ENCODE measurements at places on chromosomes 2 and 18. TPM values are rescaled to one million over a fixed set of nuclear protein-coding genes. Genes with fewer than 3 reads are reported as not detected.
A peak's percentile ranks its signal among the peaks of the same experiment; 100 is the strongest.

DNA sequence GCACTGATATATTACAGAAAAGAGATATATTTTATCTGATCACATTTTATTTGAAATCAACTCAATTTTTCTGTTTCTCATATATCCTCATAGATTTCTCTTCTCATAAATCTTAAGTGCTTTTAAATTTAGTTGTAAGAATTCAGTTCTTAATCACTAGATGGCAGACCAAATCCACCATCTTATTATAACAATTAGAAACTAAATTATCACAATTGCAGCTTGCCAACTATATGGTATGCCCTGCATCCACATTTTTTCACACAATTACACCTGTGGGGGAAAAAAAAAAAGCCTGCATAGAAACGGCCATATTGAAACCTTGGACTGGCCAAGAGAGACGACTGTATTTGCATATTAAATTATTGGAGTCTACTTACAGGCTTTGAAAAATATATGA is 64.4 kb downstream of the COL5A2 start:
- no peak for DNase-seq

TSN gene
- 159 TPM for total RNA-seq

DNA sequence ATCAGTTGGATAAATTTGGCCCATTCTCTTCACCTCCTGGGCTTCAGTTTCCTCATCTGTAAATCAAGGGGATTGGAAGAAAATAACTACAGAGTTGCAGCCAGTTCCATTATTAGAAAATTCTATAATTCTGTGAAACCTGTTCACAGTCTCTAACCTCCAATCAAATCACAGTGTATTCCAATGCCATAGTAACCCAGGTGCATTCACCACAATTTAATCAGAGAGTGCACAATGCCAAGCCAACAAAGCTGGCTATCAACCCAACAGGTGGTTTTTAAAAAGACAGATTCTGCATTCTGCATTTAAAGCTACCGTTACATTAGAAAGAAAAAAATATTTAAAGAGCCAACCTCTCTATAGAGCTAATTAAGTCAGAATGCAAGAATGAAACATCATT is 308.6 kb downstream of the RNF144A start:
- DNase-seq = no peak

SERPINB4 gene
- total RNA-seq = not detected

- DNase-seq = peak; percentile 66
Observed at GRCh38 chr2:217901835-217902378, 100.9 kb downstream of the TNS1 start.

- no peak for DNase-seq
Observed at GRCh38 chr2:109629867-109630266, 15.7 kb downstream of the SOWAHC start.

DNA sequence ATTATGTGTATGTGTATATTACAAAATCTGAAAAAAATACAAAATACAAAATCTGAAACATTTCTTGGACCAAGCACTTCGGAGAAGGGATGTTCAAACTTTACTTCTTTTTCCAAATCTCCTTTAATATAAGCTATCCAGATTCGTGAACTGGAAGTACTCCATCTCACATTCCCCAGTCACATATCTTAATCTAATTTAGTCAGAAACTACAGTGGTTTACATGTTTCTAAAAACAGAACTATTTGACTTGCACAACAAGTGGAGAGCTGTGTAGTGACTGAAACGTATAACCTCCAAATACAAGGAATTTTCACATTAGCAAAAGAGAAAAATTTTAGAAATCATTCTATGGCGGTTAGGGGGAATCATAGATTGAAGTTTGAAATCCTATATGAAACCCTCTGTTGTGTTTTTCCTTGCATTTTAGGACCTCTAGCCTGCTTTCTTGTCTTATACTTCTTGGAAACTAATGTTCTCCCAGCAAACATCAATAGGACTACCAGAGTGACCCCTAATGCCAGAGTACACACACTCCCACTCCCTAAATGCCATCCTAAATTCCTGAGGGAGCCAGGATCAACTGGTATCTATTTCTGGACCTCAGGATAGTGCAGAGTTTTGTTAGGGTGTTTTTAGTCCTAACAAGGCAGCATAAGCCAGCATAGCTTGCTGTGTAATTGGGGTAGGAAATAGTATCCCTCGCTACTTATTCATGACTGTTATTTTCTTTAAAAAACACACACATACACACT is 30.2 kb upstream of the ROCK1 start:
- no peak for DNase-seq

IL37 gene
- total RNA-seq = not detected

DNA sequence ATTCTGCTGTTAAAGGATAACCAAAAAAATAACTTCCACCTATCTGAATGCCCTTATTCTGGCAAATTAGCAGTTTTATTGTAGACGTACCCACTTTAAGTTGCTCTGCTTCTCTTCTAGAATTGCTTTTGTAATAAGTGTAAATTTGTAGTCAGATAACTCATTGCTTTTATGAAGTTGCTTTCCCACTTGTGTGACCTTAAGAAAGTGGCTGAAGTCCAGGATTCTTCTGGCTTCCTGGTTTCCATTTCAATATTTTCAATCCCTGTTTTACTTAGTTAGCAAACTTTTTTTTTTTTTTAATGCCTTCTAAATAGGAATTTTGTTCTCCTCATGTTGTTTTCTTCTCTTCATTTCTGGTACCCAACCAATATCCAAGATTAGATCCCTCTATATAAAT is 59.8 kb downstream of the GLS start:
- DNase-seq = no peak

- DNase-seq = peak; percentile 74
Observed at GRCh38 chr2:179936654-179937053, 70.4 kb downstream of the CWC22 start.

- no peak for DNase-seq
Observed at GRCh38 chr2:158990397-158991214, 22.2 kb downstream of the TANC1 start.

ANKRD30B gene
- total RNA-seq = not detected

ZNF513 gene
- 2.4 TPM for total RNA-seq

DNA sequence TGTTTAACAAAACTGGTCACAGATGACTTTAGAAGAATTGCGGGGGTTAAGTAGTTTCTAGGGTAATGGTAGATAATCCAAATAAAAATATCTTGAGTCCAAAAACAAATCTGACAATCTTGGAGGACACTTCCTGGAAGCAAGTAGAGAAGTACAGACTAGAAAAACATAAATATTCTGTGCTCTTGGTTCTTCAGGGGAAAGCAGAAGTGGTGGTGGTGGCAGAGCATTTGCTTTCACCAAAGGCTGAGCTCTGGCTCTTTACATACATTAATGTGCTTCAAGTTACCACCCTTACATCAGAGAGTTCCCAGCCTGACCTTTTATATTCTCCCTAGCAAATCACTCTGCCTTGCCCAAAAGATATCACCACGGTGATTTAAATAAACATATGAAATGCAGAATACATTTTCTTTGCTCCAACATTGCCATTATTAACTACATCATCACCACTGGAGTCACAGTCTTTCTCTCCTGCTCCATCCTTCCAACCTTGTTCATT is 15.3 kb downstream of the PDE11A start:
- DNase-seq = no peak

SLC4A5 gene
- total RNA-seq = not detected

- peak; percentile 68 for DNase-seq
Observed at GRCh38 chr2:97699765-97700444, 13.5 kb upstream of the ZAP70 start.

DNA sequence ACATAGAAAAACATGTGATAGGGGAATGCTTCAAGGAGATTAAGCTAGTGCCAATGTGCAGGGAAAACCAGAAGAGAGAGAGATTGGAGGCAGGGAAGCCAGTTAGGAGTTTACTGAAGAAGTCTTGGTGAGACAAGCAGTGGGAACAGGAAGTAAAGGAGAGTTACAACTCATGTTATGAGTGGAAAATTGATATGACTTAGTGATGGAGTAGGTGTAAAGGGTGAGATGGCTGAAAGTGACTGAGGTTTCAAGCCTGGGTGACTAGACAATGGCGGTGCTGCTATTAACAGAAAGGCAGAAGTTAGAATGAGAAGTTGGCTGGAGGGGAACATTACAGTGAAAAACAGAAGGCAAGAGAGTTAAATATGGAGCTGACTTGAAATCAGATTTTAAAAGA is 16.5 kb downstream of the DOK1 start:
- no peak for DNase-seq

ANKRD53 gene
- total RNA-seq = not detected

- DNase-seq = no peak
Observed at GRCh38 chr2:12928197-12928774, 211.6 kb downstream of the TRIB2 start.

CKAP2L gene
- 9.5 TPM for total RNA-seq

GRCh38 chr18:78914249-78914935 is 65.2 kb upstream of the SALL3 start:
- DNase-seq = no peak

DNA sequence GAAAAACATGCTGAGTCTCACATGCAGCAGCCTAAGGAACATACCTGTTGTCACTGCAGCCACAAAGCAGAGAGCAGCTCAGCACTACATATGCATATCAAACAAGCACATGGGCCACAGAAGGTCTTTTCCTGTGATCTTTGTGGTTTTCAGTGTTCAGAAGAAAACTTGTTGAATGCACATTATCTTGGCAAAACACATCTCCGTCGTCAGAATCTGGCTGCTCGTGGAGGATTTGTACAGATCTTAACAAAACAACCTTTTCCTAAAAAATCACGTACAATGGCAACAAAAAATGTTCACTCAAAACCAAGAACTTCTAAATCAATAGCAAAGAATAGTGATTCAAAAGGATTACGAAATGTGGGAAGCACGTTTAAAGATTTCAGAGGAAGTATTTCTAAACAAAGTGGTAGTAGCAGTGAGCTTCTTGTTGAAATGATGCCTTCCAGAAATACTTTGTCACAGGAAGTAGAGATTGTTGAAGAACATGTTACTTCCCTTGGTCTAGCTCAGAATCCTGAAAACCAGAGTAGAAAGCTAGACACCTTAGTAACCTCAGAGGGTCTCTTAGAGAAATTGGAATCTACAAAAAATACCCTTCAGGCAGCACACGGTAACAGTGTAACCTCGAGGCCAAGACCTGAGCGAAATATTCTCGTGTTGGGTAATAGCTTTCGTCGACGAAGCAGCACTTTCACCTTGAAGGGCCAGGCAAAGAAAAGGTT is 34.1 kb downstream of the ZNF407 start:
- DNase-seq = no peak

DNA sequence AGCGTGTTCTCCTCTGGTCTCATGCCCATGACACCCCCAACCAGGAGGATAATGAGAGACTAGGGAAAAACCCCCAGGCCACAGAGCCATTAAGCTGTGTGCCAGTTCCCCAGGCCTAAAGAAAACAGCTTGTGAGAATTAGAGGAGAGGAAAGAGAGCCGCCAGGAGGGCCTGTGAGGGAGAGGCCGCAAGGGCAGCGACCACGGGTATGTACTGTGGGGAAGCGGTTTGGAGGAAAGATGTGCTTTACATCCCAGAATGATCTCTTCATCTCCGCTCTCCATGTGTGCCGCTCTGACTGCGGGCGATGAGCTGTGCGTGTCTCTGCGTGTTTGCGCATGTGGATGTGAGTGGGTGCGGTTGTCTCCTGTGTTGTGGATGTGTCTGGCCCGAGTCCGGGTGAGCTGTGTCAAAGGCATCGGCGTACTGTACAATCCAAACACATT is 82.9 kb downstream of the DYSF start:
- no peak for DNase-seq

- DNase-seq = no peak
Observed at GRCh38 chr2:216406826-216407225, 5.5 kb upstream of the SMARCAL1 start.
